ENCODE measurements at places on chromosomes 7 and 10.

- no peak for DNase-seq
Measured at GRCh38 chr10:77157248-77158019, 480.2 kb downstream of the KCNMA1 start.

DNA sequence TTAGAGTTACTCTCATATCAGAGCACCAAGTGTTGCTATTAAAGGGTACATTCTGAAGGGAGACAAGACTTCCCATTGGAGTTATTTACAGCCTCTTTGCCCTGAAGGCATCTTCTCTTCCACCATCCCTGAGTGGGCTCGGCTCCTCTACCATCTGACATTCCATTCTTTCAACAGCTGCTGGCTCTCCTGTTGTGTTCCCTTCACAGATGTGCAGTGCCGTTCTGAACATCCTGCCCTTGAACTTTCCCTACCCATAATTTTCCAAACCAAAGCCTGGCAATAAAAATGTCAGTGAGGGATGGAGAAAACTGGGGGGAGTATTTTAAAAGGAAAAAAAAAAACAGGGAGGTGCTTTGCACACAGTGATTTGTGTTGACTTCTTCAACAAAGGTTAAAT, 392.9 kb downstream of the KCNMA1 start:
- DNase-seq = no peak

- no peak for DNase-seq
Measured at GRCh38 chr10:121406823-121407545, 191.3 kb downstream of the FGFR2 start.

DNA sequence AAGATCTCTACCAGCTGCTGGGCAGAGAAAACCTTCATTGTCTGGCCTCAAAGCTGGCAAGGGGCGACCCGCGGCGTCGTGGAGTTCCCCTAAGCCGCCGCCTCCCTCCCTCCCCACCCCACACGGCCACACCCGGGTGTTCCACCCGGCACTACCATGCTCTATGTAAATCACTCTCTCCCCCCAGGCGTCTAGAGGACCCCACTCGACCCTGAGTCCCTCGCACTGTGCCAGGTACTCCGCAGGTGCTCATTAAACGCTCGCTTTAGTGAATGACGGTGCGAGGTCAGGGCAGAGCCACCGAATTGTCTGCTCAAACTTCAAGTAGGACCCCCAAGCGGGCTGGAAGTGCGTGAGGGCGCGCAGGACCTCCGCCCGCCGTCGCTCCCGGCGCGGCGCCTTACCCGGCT, 628 bp downstream of the PARP12 start:
- no peak for DNase-seq

DNA sequence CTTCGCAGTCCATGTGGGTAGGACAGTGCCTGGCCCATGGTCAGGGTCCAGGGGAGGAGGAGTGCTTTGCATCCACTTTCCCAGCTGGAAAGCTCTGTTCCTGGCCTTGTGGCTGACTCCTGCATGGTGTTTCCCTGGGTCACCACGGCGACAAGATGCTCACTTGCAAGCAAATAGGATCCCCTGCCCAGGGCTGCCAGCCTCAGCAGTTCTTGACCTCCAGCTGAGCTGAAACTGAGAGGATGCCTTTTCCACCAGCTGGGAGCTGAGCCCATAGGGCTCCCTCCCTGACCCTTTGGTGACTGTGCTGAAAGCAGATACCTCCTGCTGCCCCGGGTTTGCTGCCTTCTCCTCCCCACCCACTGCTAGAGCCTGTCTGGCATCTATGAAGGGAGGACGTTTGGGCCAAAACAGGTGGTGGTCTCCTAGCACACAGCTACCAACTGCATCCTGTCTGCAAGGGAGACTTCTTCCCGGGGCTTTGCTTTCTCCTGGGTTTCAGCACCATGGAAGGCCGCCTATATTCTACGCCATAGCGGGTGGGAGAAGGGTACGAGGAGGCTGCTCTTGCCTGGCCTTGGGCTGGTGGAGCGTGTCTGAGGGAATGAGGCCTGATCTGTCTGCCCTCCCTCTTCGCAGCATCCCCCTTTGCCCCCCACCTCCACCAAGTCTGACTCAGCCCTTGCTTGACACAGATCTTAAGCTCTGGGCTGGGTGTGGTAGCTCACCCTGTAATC, 34.4 kb downstream of the UBTD1 start:
- DNase-seq = no peak

DNA sequence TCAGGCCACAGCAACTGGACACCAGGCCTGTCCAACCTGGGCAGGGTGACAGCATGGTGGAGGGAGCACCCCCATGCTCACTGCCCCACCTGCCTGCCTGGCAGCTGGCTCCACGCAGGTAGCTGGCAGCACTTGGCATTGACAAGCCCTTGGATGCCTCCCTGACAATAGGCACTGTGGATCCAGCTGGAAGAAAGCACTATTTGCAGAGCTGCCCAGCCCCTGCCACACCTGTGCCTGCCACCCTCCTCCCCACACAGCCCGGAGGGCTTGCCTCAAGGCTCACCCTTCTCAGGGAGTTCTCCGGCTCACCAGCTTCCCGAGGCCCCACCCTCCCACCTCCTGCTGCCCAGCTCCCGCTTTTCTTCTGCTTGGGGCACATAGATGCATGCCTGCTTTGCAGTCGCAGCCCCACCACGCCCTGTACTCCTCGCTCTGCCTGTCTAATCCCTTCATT, 160.1 kb downstream of the NEURL1 start:
- no peak for DNase-seq

DNA sequence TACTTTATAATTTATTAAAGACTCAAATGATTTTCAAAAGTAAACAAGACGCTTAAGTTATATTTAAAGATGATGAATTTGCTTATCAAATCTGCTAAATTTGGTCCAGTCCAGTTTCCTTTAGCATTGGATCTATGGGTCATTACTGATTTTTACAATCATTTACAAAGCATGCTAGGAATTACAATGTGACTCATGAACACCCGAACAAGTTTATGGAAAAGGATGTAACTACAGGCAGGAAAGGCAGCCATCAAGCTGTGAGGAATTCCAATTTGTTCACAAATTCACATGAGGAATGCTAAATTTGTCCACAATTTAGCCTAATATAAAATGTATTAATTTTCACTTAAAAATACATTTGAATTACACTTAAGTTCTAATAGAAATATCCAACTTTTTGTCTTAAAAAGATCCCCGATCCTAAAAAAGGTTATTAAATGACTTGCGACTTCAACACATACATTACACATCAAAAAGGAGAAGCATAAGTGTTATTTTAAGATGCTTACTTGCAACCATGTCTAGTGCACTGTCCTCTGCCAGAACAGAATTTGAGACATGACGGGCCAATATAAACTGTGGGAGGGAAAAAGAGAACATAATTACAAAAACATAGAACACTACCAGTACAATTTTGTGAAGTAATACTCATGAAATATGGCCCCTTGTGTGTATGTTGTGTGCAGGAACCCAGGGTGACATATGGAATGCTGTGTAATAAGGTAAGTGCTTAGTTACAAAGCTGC, 194.2 kb upstream of the SLC26A5 start:
- DNase-seq = no peak

GRCh38 chr10:78375854-78376785, 342.5 kb downstream of the RPS24 start:
- DNase-seq = no peak

DNA sequence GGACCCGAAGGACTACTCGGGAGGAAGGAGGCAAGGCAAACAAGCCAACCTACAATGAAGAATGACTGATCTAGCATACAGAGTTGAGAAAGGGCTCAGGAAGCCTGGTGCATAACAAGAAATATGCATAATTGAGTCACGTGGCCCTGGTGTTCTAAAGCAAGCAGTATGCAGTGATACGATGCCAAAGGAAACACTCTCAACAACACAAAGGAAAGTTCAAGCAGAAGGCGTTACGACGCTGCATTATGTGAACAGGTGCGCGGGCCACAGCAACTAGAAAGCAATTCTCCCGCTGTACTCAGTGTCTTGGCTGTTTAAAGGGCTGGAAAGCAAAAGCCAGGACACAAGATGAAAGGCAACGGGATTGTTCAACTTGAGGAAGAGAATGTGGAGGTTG, 100.8 kb downstream of the PRTFDC1 start:
- no peak for DNase-seq

DNA sequence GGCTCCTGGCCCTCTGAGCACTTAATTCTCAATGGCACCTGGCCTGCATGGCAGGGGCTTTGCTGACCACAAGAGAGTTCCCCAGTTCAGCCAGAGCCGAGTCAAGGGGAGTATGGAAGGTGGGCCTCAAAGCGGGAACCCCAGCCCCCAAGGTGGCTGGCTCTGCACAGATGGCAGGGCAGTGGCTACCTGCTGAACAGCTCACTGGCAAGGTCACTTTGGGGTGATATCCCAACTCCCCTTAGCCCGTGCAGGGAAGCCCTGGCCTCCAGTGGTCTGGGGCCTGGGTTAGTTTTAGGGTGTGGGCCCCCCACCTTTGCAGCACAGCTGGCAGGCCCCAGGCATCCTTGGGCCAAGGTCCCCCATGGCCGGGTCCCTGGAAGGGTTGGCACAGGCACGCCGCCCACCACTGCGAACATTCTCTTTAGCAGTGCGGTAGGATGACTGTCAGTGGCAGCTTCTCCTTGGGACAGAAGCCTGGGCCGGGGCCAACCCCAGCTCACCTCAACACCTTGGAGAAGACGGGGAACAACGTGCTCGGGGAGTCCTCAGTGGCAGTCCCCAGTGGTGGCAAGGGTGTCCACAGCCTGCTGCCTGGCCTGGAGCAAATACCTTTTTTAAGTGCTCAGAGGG, 36.8 kb downstream of the PPIF start:
- no peak for DNase-seq

- DNase-seq = no peak
Measured at GRCh38 chr10:22629852-22630233, 84.5 kb downstream of the PIP4K2A start.
